ENCODE measurements at places on chromosomes 3 and 15.

- no peak for DNase-seq
Measured at GRCh38 chr3:33799202-33799551, 747 bp downstream of the PDCD6IP start.

- DNase-seq: no peak
Measured at GRCh38 chr3:167318996-167319615, 61.0 kb downstream of the ZBBX start.

DNA sequence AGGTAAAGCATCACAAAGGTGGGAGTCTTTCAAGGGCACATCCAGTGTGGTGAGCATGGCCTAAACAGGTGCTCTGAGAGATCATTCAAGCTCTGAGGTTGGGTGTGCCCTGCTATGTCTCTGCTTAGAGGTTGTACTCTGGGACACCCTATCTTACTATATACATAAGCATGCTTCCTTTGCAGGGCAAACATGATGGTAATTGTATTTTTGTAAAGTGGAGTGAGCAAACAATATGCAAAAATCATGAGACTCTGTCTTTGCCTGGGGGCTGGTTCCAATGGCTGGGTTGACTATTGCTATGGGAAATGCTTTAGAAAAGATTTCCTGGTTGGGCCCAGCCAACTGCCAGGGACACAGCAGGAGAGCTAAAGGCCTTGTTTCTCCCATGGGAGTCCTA is 315.1 kb upstream of the TLE3 start:
- DNase-seq: no peak

DNA sequence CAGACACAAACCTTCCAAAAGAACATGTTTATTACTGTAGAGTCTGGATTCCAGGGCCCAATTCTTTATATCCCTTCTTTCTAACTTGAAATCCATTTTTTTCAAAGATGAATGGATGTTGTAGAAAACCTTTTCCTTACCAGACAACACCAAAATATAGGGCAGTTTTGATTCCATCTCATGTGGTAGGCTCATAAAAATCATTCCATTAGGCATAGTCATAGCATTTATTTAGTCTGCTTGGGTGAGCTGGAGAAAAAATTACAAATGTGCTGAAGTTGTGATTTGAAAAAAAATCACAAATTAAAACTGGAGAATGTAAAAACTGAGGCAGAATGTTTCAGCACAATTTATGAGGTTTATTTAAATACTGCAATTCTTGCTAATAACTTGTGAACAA is 199.3 kb upstream of the TBC1D5 start:
- no peak for DNase-seq

GRCh38 chr15:98655732-98656131 is 7.4 kb downstream of the IGF1R start:
- DNase-seq: no peak

DNA sequence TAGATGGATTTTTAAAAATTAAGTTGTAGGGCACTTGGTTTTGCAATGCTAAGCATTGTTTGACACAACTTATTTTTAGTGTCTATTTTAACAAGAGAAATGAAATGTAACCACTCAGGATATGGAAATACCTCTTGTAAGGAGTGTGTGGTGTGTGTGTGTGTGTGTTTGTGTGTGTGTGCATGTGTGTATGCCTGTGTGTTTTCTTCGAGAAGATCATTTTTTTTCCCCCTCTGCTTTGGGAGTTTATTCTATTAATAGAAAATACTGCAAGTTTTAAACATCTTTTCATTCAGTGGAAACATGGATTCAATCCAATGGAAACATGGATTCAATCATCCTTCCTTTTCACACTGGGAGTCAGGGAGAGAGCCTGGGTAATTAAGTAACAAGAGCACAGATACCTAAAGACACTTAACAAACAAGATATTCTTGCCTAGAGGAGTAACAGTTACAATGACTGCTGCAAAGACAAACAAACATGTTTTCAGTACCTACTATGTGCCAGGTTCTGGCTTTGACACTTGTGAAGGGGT is 567.2 kb upstream of the TBL1XR1 start:
- no peak for DNase-seq

DNA sequence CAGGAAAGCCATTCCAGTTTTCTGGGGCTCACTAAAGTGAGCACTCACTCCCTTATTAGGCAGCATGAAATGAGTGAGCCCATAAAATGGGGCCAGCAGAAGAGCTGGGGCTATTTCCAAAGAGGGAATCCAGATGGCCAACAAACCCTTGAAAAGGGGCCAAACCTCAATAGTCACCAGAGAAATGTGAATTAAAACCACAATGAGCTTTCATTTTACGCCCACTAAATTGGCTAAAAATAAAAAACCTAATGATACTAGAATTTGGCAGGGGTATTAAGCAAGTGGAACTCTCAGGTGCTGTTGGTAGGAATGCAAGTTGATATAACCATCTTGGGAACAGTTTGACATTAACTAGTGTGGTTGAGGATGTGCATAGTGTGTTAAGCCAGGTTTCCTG is 42.1 kb upstream of the RAF1 start:
- no peak for DNase-seq

GRCh38 chr3:98744283-98744682 is 18.9 kb upstream of the ST3GAL6 start:
- no peak for DNase-seq

DNA sequence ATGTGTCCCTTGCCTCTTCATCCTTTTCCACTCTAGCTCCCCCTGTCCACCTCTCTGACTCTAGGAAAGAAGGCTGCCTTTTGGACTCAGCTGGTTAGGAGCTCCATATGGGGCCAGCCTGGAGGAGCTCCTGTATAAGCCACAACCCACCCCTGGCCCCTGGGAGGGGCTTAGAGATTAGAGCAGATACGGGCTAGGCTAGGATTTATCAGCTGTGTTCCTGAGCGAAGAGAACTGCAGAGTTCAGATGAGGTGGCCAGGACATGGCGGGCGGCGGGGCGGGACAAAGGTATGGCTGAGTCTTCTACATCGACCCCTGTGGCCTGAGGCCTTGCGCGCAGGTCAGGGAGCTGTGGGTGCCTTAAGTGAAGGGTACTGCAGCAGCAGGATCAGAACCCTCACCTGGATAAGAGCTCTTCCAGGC is 7.9 kb downstream of the NBEAL2 start:
- DNase-seq: no peak

DNA sequence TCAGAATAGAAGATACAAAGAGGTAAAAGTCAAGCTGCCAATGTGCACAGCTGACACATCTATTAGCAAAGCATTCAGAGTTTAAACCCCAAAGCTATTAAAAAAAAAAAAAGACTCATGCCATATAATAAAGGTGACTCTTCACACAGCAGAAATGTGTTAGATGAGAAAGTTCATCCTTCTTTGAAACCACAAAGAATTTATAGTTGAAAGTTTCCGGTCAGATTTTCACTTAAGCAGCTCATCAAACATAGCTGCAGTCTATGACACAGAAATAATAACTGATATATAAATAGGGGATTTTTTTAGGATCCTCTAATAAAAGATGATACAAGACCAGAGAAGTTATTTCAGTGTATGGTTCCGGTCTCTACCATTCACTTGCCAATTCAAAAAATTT is 76.6 kb downstream of the WWTR1 start:
- DNase-seq: no peak

DNA sequence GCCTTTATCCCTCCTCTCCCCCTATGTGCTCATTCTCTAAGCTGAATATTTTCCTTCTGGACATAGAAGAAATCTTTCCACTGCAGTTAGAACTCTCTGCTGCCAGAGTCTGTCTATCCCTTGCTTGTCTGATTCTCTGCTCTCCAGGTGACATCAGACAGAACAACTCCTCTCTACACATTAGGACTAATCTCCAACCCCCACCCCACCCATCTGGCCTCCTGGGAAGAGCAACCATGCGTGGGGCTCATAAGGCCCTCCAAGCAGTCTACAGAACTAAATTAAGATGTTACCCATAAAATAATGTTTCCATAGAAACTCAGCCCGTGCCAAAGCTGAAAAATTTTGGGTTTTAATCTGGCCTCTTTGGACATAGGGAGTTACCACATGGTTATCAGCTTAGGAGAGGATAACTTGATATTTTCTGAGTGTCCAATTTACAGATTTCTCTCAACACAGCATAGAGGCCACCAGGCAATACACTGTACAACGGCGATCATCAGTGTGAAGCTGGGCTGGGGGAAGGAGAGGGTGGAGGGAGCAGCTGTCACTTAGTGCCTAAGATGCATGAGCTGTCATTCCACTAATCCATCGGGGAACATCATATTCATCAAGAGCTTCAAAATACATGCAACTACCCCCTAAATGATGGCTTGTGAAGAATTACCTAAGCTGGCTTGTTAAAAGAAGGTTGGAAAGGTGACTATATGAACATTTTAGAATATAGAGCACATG is 199.4 kb downstream of the CLSTN2 start:
- DNase-seq: no peak

GRCh38 chr15:101692801-101693598 is 31.3 kb downstream of the TARS3 start:
- DNase-seq: no peak

DNA sequence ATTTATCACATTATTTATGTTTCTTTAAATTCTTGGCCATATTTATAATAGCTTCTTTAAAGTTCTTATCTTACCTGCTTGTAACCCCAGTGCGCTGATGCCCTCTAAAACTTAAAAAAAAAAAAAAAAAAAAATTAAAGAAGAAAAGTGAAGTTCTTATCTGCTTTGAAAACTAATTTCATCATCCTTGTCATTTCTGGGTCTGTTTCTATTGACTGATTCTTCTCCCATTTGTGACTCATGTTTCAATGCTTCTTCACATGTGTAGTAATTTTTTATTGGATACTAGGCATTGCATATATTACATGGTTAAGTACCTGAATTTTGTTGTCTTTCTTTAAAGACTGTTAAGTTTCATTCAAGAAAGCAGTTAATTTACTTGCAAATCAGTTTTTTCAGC is 3.4 kb upstream of the SEC22A start:
- no peak for DNase-seq

- no peak for DNase-seq
Measured at GRCh38 chr15:46120713-46121112, 485.9 kb downstream of the SQOR start.

DNA sequence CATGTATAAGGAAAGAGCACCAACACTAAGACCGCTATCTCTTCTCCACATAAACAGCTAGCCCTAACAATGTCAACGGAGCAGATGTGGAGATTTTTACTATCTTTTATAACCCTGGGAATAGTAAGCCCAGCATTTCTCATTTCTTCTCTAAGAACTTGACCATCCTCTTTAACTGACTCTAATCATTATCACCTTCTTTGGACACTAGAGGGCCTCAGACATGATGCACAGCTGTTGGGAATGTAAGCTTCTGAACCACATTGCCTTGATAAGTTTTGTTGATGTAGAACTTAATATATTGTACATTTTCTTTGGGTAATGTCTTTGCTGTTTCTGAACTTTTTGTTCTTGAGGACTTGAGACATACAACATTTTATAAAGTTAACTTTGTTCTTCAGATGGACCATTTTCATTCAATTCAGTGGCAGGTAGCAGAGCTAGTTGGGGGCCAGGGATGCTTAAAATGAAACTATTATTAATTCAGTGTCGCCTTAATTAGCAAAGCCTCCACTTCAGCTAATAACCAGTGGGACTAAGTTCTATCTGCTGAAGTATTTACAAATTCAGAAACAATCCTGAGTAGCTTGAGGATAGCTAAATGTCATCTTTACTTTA is 9.6 kb upstream of the TAGLN3 start:
- peak; percentile 54 for DNase-seq
